Right lung (tissue), 10 donors: ENCODE measurements at places on chromosomes 7 and 10.

DNA sequence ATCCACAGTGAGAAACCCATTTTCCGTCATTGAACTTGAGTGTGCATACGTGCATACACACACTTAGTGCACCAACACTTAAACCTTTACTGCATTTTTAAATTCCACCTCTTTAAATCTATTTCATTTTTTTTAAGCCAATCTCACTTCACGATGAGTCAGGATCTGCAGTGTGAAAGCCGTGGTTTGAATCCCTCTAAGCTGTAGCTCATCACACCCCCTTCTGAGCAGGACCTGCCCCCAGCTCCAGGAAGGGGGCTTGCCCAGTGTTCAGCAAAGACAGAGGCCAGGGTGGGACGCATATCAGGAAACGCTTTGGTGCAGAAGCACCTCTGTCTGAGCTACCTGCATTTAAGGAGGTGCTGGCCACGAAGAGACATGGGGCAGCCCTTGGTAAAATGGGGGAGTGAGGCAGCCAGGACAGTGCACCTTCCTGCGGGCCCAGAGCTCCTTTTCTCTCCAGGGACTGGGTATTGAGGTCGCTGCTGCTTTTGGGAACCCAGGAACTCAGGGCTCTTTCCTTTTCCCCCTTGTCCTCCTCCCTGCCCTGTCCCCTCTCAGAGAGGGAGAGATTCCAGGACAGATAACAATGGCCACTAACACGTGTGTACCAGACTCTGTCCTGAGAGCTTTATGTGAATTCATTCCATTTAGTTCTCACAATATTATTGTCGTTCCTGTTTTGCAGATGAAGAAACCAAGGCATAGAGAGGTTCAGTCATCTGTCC lies 21.7 kb downstream of the ZNF316 start:
- DNase-seq: no peak

DNA sequence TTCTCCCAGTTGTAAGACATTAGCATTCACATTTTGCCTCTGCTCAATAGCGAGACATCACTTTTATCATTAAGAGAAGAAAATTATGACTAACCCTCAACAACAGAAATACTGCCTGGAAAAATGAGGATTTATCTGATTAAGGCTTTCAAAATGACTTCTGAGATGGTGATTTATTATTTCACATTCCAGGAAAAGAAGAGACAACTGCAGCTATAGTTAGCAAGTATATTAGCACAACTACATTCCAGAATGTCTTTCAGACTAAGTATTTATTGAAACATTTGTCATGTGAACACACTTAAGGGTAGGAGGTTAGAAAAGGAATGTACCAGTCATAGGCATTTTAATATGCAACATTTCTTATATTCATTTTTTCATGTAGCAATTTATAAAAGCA lies 162.0 kb downstream of the IQUB start:
- no peak for DNase-seq

DNA sequence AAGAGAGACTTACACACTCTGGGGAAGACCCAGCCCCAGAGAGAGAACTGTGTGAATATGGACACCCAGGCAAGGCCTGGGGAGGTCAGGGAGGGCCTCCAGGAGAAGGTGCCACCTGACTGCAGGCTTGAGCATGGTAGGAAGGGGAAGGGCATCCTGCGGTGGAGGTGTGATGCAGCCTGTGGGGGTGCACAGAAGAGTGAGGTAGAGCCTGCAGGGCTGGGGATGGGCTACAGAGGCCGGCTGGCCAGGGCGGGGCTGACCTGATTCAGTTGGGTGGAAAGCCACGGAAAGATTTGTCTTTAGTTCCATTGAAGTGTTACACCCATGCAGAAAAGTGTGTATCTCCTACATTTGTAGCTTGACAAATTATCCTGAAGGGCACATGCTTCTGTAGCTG lies 47.6 kb downstream of the ZMIZ1 start:
- no peak for DNase-seq

GRCh38 chr7:32154797-32155196 lies 84.6 kb upstream of the PDE1C start:
- DNase-seq: no peak

DNA sequence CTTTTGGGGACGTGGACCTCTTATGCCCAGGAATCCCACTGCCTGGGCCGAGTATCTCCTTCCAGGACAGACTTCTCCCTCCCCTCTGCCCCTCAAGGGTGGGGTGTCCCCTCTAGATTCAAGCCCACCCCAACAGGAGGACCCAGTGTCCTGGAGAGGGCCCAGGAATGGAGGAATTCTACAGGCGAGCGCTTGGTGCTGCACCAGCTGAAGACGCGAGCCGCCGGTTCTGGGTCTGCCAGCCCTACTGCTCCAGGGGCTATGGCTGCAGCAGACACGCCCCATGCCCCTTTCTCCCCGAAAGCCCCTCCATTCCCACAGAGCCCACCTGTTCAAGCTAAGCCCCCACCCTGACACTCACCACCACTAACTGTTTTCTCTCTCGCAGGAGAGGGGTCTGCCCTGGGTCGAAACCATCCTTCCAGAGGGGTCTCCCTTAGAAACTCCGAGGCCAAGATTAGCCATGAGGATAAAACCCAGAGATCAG lies 8.6 kb downstream of the CRYGN start:
- DNase-seq: no peak

GRCh38 chr7:95843286-95843685 lies 70.9 kb downstream of the DYNC1I1 start:
- DNase-seq: no peak

- no peak for DNase-seq
These were observed 540.6 kb downstream of the ZWINT start for GRCh38 chr10:55820478-55820877.

- DNase-seq: peak; percentile 85
These were observed 48.7 kb upstream of the SHH start for GRCh38 chr7:155860840-155861479.

- no peak for DNase-seq
These were observed 63.7 kb downstream of the GRM8 start for GRCh38 chr7:127189074-127189473.

GRCh38 chr10:60535427-60535826 lies 145.8 kb upstream of the ANK3 start:
- DNase-seq: no peak

DNA sequence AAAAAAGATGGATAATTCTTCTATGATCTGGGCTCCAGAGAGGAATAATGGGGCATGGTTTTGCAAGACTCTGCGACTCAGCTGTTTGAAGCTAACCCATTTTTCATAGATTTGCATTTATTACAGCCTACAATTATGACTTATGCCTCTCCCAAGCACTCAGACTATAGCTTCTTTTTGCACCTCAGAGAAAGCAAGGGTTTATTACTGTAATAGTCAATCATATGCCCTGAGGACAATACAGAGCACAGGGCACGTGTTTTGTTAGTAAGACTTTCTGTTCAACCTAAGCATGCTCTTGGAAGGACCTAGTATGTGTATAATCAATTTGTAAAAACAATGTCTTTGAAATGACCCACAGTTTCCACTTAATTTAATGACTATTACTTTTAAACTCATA lies 221.2 kb downstream of the PARD3 start:
- DNase-seq: no peak

GRCh38 chr10:47449979-47450378 lies 33.9 kb downstream of the ANXA8 start:
- no peak for DNase-seq

DNA sequence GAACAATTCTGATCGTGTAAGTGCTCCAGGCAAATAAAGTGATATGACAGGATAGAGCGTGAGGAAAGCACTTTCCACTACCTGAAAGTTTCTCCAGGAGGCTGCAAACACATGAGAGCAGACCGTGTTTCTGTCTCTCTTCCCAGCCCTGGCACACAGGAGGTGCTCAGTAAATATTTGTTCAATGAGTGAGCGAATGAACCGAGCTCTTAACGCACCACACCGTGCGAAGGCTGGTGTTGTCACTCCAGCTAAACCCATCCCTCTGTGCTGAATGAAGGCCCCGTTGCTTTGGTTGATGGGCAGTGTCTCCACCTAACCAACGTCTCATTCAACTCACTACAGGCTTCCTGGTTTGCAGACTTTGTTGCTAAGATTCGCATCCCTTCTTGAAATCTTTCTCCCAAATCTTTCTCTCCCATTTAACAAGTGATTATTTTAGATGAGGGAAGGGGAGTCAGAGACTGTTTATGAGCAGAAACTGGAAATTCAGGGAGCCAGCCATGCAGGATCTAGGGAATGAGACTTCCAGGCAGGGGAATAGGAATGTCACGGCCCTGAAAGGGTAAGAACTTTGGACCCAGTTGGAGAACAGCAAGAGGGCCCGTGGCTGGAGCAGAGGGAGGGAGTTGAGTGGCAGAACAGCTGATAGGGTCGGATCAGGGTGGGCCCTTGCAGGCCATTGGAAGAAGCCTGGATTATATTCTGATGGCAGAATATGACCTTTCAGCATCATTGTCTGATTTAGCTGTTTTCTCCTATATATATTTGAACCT lies 282.6 kb downstream of the CAMK1D start:
- DNase-seq: no peak

GRCh38 chr7:40815512-40815911 lies 680.7 kb downstream of the SUGCT start:
- no peak for DNase-seq

DNA sequence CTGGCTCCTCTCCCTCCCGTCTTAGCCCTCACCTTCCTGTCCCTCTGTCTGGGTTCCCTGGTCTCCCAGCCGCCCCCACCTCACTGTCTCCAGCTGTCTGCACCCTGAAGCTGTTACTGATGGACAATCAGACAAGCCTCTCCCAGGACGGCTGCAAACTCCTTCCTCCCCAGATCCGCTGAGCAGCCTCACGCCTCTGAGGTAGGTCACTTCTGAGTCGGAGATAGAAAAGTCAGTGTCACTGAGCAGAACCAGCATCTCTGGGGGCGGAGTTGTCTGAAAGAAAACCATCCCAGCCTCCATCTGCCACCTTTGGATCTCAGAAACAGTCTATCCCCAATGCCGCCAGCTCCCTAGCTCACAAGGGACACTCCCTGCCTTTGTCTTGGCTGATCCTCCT lies 27.4 kb downstream of the FAM241B start:
- DNase-seq: no peak

- DNase-seq: no peak
These were observed 38.0 kb downstream of the SNX10 start for GRCh38 chr7:26329520-26330255.

DNA sequence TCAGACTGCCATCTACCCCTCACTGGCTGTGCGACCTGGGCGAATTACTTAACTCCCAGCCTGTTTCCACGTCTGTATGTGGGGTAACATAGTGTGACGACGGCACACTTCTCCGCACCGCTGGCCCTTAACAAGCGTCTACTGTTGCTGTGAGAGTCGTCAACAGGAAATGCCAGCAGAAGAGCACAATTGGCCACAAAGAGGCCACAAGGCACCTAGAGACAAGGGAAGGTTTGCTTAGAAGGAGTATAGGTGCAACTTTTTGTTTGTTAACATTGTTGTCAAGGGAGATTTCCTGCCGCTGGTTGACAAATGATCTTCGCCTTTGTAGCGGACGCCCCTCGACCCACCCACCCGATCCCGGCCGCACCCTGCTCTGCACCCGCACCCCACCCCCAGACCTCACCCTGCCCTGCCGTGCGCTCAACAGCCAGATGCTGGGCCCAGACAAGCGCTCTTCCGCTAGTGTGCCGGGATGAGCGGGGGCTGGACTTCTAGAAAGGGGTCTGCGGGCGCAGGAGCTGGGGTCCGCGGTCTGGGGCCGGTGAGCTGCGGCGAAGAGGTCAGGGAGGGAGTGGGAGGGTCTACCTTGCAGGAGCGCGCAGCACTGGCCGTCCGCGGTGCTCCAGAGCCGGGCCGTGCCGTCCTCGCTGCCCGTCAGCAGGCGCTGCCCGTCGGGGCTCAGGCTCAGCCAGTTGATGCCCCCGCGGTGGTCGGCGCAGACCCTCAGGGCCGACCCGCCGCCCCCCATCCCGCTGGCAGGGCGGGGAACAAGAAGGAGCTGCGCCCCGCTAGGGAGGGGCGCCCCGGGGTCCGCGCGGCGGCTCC lies 785 bp downstream of the WDR86 start:
- DNase-seq: no peak

DNA sequence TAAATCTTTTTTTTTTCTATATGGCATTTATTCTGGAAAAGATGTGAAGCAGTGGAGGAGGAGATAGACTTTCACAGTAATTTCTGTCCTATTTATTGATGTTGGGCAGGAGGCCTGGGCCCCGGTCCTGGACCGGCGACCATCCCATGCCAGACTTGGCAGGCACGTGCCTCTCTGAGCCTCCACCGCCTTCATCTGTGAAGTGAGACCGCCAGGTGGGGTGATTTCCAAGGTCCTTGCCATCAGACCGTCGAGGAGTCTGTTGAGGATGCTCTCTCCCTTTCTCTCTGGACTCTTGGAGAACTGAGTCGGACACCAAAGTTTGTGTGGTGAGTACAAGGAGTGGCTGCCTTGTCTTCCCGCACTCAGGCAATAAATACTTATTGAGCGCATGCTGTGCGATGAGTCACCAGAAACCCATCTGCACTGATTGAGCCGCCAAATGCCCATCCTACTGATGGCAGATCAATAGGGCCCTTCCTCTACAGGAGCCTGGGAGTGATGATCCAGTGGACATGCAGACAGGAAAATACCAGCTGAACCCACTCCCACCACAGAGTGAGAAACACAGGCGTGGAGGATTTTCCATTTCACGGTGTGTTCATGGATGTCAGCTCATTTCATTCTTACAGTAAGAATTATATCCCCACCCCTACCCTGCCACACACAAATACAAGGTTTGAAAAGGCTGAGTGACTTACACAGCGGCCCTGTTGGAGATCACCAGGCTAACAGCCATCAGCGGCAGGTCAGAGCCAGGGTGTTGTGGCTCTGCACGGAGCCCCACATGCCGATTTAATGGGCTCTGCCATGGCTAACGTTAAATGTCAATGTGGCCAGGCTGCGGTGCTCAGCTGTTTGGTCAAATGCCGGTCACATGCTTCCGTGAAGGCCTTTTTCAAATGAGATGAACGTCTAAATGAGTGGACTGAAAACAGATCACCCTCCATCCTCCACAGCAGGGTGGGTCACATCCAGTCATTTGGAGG lies 11.5 kb upstream of the PRKAG2 start:
- DNase-seq: no peak

DNA sequence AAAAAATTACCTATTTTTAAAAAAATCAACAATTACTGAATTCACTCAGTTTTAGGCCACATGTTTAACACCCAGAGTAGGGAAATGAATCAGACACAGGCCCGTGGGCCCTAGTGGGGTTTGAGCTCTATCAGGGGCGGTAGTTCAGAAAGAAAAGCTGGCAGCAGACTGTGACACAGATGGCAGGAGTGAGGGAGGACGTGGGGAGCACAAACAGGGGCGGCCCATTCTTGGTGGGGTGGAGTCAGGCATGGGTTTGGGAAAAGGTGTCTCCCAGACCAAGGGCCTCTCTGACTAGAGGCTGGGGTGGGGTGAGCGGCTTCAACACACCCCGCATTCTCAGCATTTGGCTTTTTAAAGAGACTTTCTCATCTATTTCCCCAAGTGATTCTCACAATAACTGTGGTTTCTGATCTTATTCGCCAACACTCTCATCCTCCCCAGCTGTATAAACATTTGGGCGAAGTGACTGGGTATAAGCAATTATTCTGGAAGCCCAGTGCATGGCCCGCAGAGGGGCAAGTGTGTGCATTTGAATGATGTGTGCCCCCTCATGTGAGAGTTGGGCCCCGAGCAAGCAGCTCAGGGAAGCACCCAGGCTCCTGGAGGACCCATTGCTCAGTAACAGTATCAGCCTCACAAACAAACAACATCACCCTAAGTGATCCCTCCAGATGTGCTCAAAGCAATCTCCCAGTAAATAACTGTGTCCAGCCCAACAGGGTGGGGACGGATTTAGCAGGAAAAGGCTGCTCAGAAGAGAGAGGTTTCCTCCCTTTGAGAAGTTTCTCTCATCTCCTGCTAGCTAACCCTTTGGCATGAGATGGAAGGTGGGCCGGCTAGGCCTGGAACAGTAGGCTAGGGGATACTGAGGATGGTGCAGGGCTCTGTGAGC lies 437.6 kb upstream of the ZMIZ1 start:
- no peak for DNase-seq
